ENCODE measurements at places on chromosomes 7 and 10.

GRCh38 chr10:90911133-90912051, 9.5 kb downstream of the ANKRD1 start:
- peak; percentile 6 for DNase-seq

- no peak for DNase-seq
Measured at GRCh38 chr10:124109261-124109660, 15.9 kb upstream of the CHST15 start.

DNA sequence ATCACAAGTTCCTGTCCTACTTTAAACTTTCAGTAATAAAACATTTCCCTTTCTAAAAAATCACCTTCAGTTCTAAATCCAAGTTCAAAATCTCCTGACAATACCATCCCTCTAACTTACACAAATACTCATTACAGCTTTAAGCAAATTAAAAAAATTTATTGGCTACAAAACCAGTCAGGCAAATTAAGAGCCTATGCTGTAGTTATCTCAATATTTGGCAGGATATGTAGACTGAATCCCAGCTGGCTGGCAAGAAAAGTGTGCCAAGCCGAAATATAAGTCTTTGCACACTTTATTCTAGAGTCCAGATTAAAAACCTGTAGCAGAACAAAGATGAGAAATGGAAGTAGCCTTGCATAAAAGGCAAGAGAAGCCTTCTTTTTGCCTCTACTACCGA, 9.5 kb downstream of the WAPL start:
- DNase-seq, result no peak

DNA sequence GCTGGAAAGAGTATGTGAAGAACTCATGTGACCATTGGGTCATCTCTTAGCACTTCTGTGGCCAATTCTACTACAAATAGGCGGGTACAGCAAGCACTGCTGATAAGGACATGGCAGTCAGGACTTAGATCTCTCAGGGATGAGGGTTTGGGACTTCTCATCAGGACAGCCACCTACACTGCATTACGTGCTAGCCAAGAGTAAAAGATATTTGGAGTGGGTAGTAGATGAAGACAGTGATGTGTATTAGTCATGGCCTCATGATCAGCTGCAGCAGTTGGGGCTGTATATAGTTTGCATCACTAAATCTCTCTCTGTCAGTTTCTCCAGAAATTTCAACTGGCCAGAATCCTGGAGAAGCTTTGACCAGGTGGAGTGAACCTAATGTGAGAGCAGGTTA, 9.2 kb downstream of the TAS2R60 start:
- DNase-seq, result no peak

DNA sequence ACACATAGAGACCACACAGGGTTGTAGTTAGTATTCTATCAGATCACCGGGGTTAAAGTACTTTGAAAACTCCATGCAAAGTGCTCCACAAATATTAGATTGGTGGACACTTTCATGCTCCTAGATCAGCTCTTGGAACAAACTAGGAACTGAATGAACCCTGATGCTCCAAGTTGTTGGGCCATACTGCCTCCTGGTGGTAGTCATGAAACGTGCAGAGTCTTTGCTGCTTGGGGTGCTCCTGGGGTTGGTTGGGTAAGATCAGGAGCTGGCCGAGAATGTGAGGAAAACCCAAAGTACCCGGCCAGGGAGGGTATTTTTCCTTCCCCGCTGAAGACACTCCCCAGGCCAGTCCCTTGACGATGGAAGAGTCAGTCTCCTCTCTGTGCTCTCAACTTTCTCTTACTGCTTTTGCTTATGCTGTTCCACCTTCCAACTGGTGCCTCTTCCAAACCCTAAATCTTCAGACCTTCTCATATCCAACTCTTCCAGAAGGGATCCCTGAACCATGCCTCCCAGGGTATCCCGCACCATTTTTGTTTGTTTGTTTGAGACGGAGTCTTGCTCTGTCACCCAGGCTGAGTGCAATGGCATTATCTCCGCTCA, 918 bp upstream of the RPEL1 start:
- peak; percentile 30 for DNase-seq

- DNase-seq, result no peak
Measured at GRCh38 chr10:59036311-59037017, 140.0 kb upstream of the PHYHIPL start.

DNA sequence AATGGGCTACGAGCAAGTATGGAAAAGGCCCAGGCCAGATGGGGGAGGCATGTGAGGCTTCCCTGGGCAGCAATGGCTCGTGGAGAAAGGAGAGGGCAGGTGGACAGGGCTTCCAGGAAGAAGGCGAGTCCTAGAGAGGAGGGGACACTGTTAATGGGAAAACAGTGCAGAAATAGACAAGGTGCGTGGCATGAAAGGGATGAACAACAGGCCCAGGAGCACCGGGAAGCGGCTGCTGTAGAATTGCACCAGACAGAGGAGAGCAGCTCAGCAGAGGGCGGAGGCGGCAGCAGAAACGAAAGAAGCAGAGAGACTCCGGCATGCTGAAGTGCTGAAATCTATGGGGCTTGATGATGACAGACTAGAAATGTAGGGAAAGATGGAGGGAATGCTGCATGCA, 102.1 kb downstream of the PIP4K2A start:
- no peak for DNase-seq

GRCh38 chr10:107409522-107409921, 245.0 kb upstream of the SORCS1 start:
- no peak for DNase-seq

DNA sequence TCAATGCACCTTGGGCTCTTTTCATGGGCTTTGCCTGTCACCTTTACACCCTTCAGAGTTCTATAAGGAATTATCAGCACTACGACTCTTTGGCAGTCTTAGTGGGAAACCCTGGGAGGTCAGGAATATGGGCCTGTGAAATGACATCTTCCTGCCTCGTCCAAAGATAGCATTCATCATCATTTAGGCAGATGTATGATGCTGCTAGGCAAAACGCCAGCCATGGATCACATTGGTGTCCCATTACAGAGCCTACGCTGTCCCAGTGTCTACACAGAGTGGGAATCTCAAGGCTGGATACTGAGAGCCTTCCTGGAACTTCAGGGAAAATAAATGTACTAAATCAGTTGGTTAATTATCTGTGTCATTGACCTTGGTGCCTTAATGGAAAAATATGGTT, 259.4 kb upstream of the CELF2 start:
- no peak for DNase-seq

- no peak for DNase-seq
Measured at GRCh38 chr10:110413903-110414547, 83.7 kb upstream of the DUSP5 start.

DNA sequence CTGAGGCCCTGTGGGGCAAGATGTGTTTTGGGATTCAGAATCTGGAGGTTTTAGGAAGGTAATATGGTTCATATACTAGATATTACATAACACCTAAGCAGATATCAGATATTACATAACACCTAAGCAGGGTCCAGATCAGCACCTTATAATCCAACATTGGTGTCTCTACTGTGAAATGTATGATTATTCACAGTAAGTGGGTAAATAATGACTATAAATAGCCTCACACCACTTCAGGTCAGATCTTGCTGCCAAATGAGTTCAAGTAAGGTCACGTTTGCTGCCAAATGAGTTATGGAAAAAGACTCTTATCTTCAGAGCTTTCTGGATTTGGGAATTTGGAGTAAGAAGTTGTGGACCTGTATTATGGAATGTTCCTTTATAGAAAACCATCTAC, 14.6 kb downstream of the ADRB1 start:
- no peak for DNase-seq

- no peak for DNase-seq
Measured at GRCh38 chr10:62573929-62574328, 199.8 kb downstream of the ZNF365 start.

DNA sequence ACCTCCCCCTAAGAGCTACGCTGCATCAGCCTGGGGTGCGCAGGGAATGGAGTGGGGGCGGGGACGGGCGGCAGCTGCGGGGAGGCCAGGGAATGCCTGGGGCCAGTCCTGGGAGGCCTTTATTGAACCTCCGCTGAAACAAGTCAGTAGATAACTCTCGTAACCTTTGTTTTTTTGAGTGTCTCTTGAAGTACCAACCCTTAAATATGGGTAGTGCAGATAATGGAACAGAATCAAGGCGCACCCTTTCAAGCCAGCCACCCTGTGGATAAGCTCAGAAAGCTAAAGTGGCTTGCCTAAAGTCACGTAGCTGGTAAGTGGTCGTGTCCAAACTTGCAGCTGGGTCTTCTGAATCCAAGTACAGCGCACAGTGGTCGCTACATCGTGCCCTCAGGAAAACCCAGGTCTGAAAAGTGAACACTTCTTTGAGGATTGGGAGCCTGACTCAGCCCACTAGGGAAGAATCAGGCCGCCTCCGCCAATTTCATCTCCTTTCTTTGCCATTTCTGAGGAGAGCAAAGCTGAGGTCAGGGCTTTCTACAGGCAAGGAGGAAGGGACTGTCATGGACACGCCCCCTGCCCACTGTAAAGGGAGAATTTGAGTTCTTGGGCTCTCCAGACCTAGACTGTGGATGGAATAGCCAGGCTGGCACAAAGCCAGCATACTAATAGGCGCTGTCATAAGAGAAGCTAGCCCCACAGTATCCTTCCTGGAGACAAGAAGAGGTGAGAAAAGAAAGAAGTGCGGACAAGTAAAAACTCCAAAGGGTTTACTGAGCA, 3.2 kb upstream of the EGR2 start:
- no peak for DNase-seq

DNA sequence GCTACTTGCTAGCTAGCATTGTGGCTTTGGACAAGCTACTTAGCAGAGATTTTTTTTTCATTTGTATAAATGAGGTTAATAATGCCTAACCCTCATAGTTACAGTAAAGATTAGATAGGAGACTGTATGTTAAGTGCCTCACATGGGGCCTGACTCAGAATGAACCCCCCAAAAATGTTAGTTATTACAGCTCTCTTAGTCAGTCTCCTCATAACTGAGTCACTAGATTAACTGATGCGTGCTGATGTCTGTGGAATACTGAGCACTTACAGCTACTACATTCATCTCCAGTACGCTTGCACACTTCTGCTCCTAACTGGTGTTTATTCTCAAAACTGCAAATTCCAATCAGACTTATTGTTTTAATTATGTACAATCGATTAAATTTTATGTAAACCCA, 315.3 kb downstream of the SNX13 start:
- DNase-seq, result no peak

GRCh38 chr7:30813466-30813865, 42.2 kb downstream of the MINDY4 start:
- no peak for DNase-seq

All from stimulated activated CD8-positive, alpha-beta memory T cell treated with anti-CD3 and anti-CD28 coated beads, Interleukin-12 subunit alpha, Interleukin-12 subunit beta, amount 100 ng/mL, for 1 hour (primary cell).